ENCODE measurements at places on chromosomes 3 and 15.

GRCh38 chr3:100978011-100978659 lies 15.1 kb downstream of the ABI3BP start:
- no peak for DNase-seq

GRCh38 chr15:101618851-101619614 lies 33.1 kb downstream of the TM2D3 start:
- no peak for DNase-seq

DNA sequence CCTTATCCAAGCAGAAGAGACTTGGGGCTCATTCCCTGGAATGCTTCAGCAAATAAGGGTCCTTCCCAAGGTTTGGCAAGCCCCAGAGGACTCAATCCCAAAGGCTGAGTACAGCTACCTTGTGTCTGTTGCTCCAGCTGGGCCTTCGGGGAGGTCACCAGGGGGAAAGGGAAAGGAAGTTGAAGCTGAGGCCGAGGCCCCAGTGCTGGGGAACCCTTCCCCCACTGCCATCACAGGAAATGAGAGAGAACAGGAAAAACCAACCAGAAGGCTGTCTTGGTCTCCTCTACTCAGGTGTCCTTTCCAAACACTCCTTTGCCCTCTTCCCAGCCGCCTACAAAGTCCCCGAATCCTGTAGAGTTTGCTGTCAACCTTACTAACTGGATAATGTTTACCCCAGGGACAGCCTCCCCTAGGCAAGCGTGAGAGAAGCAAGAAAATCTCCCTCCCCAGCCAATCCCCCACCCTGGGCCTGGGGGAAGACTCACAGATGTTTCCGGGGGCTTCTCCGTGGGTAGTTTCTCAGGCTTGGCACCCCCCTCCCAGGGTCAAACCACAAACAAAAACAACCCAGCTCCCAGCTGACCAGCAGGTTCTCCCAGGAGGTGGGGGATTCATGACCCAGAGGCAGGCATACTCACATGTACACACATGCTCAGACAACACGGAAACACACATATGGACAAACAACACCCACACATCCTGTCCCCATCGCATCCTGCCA lies 5.5 kb downstream of the CSRNP1 start:
- DNase-seq: no peak

DNA sequence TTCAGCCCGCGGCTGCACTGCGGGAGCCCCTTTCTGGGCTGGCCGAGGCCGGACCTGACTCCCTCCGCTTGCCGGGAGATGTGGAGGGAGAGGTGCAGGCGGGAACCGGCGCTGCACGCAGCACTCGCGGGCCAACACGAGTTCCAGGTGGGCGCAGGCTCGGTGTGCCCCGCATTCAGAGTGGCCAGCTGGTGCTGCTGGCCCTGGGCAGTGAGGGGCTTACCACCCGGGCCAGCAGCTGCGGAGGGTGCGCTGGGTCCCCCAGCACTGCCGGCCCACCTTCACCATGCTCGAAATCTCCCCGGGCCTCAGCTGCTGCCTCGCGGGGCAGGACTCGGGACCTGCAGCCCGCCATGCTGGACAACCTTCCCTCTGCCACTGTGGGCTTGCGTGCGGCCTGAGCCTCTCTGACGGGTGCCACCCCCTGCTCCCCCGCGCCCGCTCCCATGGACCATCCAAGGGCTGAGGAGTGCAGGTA lies 733.5 kb upstream of the CCDC54 start:
- DNase-seq: no peak

- peak; percentile 56 for DNase-seq
Observed at GRCh38 chr3:52291508-52292181, 4.0 kb downstream of the GLYCTK start.

DNA sequence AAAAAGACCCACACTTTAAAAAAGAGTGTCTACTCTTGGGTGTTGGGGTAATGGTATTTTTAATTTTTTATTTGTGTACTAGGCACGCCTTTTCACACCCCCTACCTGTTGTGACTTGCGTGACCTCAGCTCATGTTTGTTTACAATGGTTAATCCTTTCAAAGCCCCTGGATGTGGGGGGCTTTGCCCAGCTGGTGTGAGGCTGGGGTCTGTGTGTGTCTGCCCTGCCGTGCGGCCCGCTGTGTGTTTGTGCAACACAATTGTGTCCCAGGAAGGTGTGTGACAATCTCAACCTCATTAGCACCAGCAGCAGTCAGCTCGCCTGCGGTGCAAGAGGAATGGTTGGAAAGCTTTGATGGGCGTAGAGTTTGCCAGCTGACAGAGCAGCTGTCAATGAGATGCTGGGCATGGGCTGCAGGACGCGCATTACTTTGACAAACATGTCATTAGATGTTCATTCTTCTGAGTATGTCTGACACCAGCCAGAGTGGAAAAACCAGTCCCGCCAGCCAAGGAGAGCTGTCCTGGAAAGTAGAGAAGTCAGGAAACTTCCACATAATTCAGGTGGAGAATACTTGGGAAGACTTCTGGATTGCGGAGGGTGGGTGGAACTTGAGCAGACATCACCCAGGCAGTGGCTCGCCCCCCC lies 9.6 kb downstream of the LRRK1 start:
- DNase-seq: no peak

DNA sequence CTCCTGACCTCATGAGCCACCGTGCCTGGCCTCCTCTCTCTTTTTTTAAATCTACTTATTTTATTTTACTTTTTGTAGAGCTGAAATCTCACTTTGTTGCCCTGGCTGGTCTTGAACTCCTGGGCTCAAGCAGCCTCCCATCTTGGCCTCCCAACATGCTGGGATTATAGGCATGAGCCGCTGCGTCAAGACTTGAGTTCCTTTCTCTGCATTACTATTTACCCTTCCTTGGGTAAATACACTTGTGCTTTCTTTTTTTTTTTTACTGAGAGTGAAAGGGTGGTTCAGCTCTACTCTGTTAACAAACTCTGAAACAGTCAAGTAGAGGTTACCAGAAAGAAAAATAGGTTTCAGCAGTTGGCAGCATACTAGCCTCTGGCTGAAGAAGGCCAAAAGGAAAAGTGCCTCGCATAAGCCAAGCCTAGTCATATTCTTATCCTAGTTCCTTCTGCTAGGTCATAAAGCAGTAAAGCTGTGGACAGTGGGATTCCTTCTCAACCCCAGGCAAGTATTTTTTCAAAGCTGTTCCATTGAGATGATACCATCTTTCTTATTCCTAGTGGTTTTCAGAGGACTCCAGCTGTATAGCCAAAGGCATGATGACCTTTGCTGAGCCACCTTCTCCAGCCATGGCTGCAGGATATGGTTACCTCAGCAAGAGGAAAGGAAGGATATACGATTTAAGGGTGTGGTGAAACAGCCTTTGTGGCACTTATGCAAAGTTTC lies 135.1 kb downstream of the RBPMS2 start:
- no peak for DNase-seq
